Stimulated activated effector memory CD8-positive, alpha-beta T cell treated with anti-CD3 and anti-CD28 coated beads, Interleukin-12 subunit alpha, Interleukin-12 subunit beta, amount 100 ng/mL, for 72 hours (primary cell): ENCODE measurements at places on chromosomes 3 and 15.

DNA sequence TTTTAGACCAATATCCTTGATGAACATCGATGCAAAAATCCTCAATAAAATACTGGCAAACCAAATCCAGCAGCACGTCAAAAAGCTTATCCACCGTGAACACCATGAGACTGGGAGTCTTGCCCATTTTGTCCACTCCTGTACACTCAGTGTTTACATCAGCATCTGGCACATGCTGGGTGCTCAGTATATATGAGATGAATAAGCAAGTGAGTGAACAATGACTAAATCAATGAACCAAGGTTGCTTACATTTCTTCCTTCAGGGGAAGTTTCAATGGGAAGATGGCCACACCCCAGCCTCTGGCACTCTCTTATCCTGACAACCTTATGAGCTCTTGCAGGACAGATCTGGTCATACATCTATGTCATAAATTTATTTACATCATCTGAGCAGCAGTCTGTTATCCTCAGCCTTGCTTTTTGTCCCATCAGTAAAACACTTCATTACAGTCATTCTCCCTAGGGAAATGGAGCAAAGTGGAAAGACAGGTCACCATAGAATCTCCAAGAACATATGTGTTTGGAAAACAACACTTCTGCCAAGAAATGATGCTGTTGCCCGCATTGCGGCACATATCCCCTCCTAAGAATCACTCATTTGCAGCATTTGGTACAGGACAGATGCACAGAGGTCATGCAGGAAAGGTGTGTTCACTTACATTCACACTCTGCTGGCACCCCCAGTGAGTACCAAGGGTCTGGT, 171.8 kb upstream of the EIF1B start:
- DNase-seq, result no peak

DNA sequence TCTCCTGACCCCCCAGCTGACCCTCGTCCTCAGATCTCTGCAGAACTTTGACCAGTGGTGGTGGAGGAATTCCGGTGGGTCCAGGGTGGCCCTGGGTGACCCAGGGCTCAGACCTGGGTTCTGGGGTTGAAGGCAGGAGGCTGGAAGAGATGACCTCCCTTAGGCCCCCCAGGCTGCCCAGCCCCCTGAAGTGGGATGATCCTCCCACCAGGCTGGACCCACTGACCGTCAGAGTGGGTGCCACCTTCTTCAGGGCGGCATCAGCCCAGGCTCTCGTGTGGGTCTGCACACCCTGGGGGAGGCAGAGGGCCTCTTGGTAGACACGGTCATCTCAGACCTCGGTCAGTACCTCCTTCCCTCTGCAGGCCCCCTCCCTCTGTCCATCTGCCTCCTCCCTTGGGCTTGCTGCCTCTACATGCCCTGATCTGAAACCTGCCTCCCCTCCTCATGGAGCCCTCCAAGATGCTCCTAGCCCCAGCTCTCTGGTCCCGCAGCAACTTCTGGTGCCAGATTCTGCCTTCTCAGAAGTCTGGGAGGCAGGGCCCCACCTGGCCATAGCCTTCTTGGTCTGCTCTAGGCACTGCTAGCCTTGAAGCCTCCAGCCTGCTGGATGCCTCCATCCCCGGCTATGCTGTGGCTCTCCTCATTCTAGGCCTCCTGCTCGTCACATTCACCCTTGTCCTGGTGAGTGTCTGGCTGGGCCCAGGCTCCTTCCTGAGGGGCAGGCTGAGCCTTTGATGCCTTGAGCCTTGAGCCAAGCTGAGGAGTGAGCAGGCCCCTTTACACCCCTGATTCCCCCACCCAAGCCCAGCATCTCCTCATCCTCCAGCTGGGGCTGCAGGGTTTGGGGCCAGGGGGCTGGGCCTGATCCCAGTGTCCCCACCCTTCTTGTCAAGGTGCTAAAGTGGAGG, 49.1 kb upstream of the CSPG4 start:
- DNase-seq, result no peak

DNA sequence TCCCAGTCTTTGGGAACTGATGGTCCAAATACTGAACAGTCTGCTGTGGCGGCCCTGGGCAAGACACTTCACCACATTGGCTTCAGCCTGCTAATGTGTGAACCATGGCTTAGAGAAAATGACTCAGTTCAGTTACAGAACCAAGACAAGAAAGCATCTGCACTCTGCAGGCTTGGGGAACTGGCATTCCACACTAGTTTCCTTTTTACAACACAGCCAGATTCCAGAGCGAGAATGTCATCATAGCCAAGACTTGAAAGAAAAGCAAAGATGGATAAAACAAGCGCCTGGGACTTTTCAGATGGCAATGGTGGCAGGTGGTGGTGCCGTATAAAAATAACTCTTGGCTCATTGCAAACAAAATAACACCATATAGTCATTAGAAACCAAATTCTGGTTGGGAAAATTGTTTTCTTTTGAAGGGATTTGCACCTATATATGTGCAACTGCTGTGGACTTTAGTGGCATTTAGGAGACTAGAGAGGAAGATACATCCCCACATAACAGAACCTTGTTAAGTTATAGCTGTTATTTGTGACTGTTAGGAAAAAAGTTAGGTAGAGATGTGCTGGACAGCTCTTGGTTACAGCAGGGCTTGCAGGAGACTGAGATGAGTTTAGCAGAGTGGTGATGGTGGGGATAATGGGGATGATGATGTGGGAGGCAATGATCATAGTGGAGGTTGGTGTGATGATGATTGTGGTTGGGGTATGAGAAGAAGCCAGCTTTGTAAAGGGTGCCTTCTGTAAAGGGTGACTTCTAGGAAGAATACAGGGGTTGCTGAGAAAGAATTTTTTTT, 273.6 kb downstream of the THRB start:
- DNase-seq, result no peak

DNA sequence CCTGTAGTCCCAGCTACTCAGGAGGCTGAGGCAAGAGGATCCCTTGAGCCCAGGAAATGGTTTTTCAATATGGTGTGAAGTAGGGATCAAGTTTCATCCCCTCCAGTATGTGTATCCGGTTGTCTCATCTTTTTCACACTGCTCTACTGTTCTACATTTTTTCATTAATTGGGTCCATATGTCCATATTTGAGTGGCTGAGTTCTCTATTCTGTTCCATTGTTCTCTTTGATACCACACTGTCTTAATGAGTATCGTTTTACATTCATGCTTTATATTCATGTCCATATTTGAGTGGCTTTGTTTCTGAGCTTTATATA, 81.6 kb upstream of the LRRFIP2 start:
- DNase-seq, result no peak

DNA sequence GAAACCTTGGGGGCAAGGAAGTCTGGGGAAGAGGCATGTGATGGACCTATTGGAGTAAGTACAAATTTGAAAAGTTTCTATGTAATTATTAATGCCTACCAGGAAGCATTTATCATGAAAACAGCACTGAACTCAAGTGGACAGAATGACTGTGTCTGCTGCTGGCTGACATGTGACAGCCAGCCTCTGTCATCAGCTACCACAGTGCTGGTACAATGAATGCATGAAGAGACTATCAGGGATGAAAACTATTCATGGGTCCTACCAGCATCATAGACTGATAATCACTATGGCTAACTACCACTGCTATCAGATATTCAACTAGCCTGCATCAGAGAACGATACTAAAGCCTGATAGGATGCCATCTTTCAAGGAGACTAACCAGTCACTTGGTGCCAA, 193.5 kb downstream of the RAP2B start:
- no peak for DNase-seq

DNA sequence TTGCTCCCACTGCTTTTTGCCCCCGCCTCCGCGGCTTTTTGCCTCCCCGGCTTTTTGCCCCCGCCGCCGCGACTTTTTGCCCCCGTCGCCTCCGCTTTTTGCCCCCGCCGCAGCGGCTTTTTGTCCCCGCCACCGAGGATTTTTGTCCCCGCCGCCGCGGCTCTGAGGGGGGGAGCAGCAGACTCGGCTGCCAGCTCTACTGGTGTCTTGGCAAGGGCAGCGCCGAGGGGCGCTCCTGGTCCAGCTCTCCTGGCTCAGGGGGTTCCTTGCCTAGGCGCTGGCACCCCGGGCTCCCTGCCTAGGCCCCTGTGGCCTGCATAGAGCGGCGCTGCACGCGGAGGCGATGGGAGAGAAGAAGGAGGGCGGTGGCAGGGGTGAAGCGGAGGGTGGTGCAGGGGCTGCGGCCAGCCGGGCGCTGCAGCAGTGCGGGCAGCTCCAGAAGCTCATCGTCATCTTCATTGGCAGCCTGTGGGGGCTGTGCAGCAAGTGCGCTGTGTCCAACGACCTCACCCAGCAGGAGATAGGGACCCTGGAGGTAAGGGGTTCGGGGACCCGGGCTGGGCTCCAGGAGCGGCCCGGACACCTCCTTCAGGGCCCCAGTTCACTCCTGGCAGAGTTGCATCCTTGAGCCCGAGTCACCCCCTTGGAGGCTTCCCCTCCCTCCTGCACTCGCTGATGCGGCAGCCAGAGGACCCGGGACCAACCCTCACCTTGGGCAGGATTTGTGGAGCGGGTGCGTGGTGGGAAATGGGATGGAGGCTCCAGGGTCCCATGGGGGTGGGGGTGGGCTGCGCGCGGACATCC, 642.4 kb downstream of the GOLGA6L6 start:
- DNase-seq, result no peak

DNA sequence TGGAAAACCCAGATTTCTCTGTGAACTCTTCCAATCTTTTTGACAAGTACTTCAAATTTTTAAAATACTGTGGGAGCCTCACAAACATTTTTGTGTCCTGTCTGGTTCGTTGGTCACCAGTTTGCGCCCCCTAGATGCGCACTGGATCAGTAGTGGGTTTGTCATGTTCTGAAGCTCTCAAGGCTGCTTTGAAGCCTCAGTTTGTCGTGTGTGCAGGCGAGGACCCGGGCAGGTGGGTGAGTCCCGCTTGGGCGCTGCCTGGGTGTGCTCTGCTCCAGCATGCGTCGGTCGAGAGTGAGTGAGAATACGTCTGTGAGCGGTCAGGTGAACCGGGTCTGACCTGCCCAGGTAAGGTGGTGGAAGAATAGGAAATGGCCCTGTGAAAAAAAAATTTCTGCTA, 17.3 kb upstream of the AEN start:
- no peak for DNase-seq

DNA sequence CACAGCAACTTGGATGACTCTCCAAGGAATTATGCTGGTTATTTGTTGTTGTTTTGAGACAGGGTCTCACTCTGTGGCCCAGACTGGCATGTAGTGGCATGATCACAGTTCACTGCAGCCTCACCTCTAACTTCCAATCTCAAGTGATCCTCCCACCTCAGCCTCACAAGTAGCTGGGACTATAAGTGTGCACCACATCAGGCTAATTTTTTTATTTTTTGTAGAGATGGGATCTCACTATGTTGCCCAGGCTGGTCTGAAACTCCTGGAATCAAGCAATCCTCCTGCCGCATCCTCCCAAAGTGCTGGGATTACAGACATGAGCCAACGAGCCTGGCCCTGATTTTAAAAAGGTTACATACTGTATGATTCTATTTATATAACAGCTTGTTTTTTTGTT, 63.0 kb downstream of the RBPMS2 start:
- DNase-seq, result no peak

DNA sequence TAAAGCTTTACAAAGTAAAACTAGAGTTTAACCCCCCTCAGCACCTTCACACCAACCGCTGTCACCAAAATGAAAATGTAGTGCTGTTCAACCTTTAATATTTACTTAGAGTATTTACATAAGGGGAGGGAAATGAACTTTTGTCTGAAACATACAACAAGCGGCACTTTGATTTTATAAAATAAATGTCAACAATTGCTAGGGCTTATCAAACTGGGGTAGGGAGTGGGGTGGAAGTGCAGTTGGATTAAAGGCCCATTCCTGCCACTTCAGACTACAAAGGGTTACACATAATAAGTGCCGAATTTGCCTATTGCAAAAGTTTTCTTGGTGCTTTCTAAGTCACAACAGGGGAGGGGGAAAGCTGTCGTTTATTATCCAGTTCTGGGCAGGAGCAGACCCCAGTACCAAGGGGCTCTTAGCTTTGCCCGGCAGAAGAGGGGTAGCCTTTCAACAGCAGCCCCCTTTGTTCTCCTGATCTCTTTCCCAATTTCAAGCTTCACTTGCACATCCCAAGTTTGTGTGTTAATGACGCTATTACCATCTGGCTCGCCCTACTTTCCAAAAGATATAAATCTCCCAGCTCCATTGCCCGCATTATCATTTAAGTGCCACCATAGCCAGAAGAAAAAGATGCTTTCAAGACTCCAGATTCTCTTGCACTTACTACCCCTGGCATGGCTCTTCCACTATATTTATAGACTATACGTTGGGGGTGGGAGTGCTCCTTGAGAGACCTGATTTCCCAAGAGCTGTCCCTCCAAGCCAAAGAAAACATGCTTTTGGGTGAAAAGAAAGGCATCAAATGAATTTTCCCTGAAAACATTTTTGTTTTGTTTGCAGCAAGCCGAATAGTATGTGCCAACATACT, 17.0 kb downstream of the SOX2 start:
- DNase-seq, result no peak

DNA sequence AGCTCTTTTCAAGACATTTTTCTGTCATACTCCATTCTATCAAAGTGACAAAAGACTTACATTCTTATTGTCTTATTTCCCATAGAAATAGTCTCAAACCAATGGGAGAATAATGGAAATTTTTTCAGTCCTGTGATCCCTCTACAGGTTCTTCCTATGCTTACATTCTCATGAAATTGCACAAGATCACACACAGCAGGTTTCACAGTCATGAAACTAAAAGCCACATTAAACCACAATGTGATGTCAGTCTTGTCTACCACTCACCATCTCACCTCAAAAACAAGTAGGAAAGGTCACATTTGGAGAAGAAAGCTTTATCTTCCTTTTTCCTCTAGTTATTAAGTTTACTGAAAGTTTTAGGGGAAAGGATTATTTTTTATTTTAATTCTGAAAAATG, 161.0 kb upstream of the RORA start:
- no peak for DNase-seq

DNA sequence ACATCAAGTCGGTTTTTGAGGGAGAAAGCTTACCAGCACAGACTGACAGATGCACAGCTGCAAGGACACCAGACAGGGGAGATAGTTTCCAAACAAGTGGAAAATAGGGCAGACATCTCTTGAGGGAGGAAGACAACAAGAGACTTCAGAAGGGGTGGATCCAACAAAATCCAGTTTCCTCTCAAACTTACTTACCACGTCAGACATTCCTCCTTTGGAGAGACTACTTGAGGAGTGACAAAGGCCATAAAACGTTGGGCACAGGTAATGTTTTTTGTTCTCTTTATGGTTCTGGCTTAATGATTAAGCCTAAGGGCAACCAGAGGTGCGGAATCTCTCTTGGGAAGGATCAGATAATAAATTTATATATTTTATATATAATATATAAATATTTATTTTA, 76.1 kb downstream of the CD200 start:
- no peak for DNase-seq

- DNase-seq, result no peak
These were observed 60.6 kb upstream of the GYG1 start for GRCh38 chr3:148930752-148931151.

GRCh38 chr3:24545887-24546286, 51.2 kb upstream of the THRB start:
- DNase-seq, result no peak

GRCh38 chr3:159764490-159765029, 224.1 kb upstream of the IL12A start:
- DNase-seq, result no peak
